SJCRH30 (cell line): ENCODE measurements at places on chromosomes 13 and 19.

DNA sequence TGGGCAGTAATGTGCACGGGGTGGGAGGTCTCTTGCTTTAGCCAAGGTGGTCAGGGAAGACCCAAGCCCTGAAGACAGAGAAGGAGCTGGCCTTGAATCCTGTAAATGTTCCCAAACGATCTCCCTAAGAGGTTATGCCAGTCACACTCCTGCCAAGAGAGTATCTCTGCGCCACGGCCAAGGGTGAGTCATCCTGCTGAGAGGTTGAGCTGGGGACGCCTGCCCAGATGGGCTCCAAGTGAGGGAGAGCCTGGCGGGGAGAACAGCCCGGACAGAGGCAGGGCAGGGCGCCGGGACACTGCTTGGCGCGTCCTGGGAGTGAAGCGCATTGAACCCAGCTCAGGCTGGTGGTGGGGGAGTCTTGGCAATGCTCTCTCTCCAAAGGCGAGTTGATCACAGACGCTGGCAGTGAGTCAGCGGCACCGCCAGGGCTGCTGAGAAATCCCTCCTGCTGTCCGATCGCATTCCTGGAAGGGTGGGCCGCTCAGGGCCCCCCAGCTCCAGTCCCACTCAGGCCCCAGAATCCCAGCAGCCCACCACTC is 16.4 kb downstream of the SULT2B1 start:
- peak; percentile 81 for DNase-seq

GRCh38 chr13:100815476-100816046 is 141.0 kb upstream of the TMTC4 start:
- DNase-seq: no peak

DNA sequence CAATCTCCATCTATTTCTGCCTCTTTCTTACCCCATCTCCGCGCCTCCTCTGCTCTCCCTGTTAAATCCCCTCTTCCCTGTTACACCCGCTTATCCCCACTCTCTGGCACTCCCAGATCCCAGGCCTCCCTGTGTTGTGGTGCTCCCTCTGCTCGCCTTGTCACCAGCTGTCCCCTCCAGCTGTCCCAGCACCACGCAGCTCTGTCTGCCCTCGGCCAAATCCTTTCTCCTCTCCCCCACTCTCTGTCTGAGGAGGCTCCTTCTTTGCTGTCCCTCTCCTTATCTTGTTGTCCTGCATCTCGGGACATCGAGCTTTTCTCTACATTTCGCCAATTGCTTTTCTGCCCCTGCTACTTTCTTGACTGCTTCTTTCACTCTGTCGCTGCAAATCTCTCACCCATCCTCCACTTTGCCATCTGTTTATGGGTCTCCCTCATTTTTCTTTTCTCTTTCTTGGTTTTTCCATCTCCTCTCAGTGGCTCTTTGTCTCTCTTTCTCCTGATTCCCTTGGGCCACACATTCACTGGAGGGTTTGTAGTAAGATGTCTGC is 941 bp downstream of the ZNF160 start:
- DNase-seq: peak; percentile 56

DNA sequence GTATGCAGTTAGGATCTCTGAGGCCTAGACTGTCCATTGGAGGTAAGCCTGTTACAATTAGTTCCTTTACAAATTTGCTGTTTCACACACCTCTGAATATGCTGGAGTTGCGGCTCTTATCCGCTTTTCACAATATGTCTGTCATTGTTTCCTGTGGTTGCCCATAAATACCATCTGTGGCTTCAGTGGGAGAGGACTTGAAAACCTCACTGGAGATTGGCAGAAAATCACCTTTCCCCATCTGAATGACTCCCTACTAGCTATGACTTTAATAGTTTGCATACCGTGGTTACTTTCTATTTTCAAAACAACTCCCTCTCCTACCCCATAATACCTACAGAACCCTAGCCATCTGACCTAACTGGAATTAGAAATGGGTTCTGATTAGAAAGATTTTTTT is 454.3 kb downstream of the PCDH17 start:
- DNase-seq: no peak

GRCh38 chr13:29266756-29267733 is 328.4 kb downstream of the SLC7A1 start:
- no peak for DNase-seq

DNA sequence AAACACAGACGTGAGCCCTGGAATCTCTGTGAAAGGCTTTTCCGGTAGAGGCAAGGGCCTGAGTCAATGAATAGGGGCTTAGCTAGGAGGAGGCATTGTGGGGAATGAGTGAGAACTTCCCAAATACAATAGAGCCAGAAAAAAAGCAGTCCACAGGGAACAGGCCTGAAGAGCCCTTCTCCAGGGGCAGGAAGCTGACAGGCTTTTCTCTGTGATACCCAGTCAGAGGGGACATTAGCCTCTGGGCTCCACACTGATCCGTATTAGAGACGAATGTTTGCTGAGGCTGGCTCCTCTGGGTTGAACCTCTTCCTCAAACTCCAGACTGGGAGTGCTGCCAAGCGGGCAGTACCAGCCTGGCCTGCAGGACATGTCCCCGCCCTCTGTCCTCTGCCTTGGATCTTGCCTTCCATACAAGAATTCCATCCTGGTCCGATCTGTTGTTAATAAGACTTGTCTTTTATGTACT is 2.3 kb downstream of the DHRS12 start:
- no peak for DNase-seq

DNA sequence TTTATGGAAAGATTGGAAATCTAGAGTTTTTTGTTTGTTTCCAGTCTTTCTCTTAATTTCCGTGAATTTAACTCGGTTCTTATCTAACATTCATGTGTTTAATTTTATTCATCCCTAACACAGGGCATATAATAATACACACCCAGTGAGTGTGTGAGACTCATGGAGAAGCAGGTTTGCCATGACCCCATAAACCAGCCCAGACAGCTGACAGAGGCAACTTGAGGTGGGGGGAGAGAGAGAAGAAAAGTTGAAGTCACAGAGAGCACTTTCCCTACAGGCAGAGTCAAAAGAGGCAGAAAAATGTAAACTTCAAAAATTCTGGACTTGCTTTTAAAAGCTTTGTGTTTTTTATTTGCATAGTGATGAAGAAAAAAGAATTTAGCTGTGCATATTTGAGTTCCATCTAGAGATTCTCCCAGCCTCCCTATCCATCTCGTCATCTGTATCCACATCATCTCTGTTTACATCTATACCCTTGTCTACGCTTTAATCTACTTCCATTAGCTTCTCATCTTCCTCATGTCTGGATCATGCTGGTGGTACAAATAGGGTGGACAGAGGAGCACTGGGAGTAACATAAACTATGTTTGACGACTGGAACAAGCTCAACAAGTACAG is 60.2 kb downstream of the THSD1 start:
- DNase-seq: no peak

- DNase-seq: peak; percentile 20
Measured at GRCh38 chr19:53076984-53077383, 26.2 kb downstream of the ZNF160 start.

- DNase-seq: no peak
Measured at GRCh38 chr13:102510072-102510471, 86.7 kb upstream of the TPP2 start.

GRCh38 chr19:2527171-2527570 is 51.2 kb downstream of the GADD45B start:
- DNase-seq: no peak

DNA sequence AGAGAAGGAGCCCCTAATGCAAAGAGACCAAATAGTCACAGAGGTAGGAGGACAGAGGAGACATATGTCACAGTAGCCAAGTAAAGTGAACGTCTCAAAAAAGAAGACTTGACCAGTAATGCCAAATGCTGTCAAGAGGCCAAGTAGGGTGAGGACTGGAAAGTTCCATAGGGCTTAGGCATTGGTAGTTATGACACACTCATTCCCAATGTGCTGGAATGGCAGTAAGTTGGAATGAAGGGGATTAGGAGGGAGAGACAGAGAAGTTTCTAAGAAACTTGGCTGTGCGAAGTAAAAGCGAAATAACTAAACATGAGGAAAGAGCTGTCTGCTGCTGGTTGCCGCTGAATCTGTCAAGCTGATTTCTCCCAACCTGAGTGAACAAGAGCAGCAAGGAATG is 14.9 kb upstream of the FRY start:
- no peak for DNase-seq

DNA sequence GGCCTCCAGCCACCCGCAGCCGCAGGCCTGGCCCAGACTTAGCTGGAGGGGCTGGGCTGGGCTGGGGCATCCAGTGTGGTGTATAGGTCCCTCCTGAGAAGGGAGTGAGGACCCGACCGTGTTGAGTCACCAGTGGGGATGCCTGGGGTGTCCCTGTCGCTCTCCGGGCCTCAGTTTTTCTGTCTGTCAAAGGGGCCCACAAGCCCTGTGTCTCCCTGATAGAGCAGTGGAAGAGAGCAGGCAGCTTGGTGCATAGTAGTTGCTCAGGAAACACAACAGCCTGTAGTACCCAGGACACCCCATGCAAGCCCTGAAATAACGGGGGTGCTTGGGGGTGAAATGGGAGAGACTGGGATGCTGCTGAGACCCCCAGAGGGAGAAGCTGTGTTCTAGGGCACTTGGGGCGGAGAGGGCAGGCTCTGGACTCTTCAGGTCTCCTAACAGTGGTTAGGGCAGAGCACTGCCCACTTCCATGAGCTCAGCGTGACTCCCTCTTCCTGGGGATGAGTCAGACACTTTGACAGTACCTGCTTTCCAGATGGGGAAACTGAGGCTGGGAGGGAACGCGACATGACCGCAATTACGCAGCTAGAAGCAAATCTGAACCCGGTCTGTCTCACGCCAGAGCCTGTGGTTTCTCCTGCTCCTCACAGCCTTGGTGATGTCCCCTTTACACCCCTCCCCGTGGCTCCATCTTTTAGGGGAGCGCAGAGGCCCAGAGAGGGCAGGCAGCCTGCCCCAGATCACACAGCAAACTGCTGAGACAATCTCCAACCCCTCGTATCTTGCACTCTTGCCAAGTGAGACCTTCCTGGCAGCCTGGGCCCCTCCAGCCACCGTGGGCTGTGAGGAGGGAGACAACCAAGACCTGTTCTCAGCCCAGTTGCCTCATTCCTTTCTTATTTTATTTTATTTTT is 692 bp downstream of the SULT2B1 start:
- DNase-seq: no peak
